GM23248 (cell line): ENCODE measurements at places on chromosomes 4 and X. TPM values are rescaled to one million over a fixed set of nuclear protein-coding genes. Genes with fewer than 3 reads are reported as not detected.

Gene VEGFC
- 41.6 and 56.3 TPM in 2 replicates for total RNA-seq

Gene TLL1
- not detected in 2 replicates for total RNA-seq

Gene GPRASP1
- total RNA-seq, result 0.38 and 0.54 TPM in 2 replicates

Gene ELF2
- total RNA-seq, result 33.5 and 34.5 TPM in 2 replicates

Gene MAGEB2
- not detected in 2 replicates for total RNA-seq

Gene FAM47E
- not detected in 2 replicates for total RNA-seq

- H3K4me1 ChIP-seq, result peaks cover 6% of the 10 kb centered on the region; the same call in 1 of the 2 replicates
- no peak overlapping the region for H3K27ac ChIP-seq
- no peaks in the 10 kb centered on the region for H3K27me3 ChIP-seq
- DNase-seq, result no peak
- no peak overlapping the region for H3K4me3 ChIP-seq
Observed at GRCh38 chr4:89719536-89720090, 117.3 kb downstream of the SNCA start.

DNA sequence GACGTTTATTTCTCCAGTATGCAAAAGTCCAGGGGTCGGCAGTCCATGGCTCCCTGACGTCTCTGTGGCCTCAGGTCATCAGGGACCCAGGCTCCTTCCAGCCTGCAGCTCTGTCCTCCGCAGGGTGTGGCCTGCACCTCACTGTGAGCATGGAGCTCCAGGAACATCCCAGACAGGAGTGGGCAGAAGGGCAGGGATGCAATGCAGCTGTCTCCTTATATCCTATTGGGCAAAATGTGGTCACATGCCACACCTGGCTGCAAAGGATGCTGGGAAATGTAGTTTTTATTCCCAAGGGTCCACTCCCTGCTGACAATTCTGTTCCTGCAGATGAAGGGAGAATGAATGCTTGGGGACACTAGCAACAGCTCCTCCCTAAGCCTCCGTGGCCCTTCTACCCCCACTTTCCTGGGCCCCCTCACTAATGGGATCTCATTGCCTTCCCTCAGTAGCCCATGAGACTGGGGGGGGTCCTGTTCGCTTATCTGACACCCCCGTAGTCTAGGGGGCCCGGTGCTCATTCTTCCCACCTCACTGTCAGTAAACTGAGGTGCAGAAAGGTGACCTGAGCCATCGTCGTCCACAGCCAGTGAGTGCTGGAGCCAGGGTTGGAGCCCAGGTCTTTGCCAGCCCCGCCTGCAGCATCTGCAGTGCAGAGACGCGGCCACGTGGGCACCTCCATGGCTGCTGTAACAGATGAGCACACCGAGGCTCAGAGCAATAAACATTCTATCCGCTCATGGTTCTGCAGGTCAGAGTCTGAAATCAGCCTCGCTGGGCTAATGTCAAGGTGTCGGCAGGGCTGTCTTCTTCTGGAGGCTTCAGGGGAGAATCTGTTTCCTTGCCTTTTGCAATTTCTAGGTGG is 5.9 kb upstream of the GRPEL1 start:
- no peak overlapping the region for H3K27ac ChIP-seq
- no peaks in the 10 kb centered on the region for H3K36me3 ChIP-seq
- no peak overlapping the region for H3K4me3 ChIP-seq
- no peaks in the 10 kb centered on the region for H3K4me1 ChIP-seq

DNA sequence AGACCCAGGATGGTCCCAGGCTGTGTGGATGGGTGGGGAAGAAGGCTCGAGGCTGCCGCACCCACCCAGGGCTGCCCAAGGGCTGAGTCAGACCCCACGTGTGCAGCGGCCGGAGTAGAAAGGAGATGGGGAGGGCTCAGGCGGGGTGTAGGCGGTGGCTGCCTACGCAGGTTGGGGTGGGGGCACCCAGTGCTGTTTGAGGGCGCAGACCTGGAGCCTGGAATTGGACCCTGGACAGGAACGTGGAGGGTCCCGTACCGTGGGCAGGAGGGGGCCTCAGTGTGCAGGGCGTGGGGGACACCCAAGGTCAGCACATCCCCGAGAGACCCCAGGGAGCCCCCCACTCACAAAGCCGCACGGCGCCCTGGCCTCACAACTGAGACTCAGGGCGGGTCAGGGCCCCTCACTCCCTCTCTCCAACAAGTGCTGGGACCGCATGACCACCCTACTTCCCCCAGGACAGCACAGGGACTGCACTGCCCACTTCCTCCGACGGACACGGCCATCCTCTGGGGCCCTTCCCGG is 79.9 kb downstream of the FAM53A start:
- no peak overlapping the region for H3K27ac ChIP-seq
- H3K4me3 ChIP-seq, result no peak overlapping the region
- no peaks in the 10 kb centered on the region for H3K4me1 ChIP-seq
- no peaks in the 10 kb centered on the region for H3K36me3 ChIP-seq
- no peaks in the 10 kb centered on the region for H3K27me3 ChIP-seq
- peak; percentile 59 for DNase-seq

GRCh38 chrX:52359614-52360232 is 9.1 kb upstream of the XAGE2 start:
- H3K4me3 ChIP-seq, result no peak overlapping the region
- no peaks in the 10 kb centered on the region for H3K4me1 ChIP-seq
- peak; percentile 54 for DNase-seq
- no peak overlapping the region for H3K27ac ChIP-seq
- H3K27me3 ChIP-seq, result no peaks in the 10 kb centered on the region

GRCh38 chrX:43679058-43679457 is 23.0 kb downstream of the MAOA start:
- no peak overlapping the region for H3K27ac ChIP-seq
- no peak overlapping the region for H3K4me3 ChIP-seq
- H3K36me3 ChIP-seq, result no peaks in the 10 kb centered on the region
- DNase-seq, result no peak
- no peaks in the 10 kb centered on the region for H3K27me3 ChIP-seq
- no peaks in the 10 kb centered on the region for H3K4me1 ChIP-seq

DNA sequence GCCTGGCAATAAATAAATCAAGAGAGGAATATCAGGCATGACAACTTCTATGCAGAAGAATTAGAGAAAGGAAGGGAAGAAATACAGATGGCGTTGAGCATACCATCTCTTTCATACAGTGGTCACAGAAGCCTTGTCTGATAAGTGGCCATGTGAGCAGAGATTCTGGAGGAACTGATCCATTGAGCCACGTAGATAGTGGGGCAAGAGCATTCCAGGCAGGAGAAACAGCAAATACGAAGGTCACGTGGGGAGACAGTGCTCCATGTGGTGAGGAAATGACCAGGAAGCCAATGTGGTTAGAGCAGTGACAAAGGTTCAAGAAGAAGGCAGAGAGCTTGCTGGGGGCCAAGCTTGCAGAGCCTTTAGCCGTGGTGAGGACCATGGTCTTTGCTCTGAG is 226.7 kb upstream of the NOCT start:
- no peak for DNase-seq
- no peaks in the 10 kb centered on the region for H3K4me1 ChIP-seq
- H3K27me3 ChIP-seq, result no peaks in the 10 kb centered on the region
- H3K4me3 ChIP-seq, result no peak overlapping the region
- no peak overlapping the region for H3K27ac ChIP-seq
- H3K36me3 ChIP-seq, result no peaks in the 10 kb centered on the region

GRCh38 chr4:78426972-78427371 is 124.6 kb upstream of the ANXA3 start:
- no peaks in the 10 kb centered on the region for H3K27me3 ChIP-seq
- H3K4me3 ChIP-seq, result no peak overlapping the region
- H3K4me1 ChIP-seq, result no peaks in the 10 kb centered on the region
- no peak overlapping the region for H3K27ac ChIP-seq
- no peak for DNase-seq

DNA sequence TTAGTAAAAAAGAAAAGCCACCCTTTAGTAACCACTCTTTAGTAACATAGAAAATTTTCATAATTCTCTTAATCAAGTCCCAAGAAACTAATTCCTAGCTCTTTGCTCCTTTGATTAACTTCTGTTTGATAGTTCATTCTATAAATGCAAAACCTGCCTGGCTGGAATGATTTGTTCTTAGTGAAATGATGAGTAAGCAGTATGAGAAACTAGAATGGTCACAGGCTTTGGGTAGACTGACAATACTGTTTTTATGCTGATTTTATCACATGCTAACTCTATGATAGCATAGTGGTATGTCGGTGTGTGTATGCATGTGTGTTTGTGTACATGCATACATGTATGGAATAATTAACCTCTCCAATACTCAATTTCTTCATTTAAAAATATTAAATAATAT is 81.2 kb downstream of the SYTL5 start:
- H3K36me3 ChIP-seq, result no peaks in the 10 kb centered on the region
- DNase-seq, result no peak
- H3K4me3 ChIP-seq, result no peak overlapping the region
- H3K27ac ChIP-seq, result no peak overlapping the region
- H3K27me3 ChIP-seq, result no peaks in the 10 kb centered on the region

- H3K36me3 ChIP-seq, result no peaks in the 10 kb centered on the region
- H3K4me1 ChIP-seq, result peaks cover 33% of the 10 kb centered on the region
- H3K4me3 ChIP-seq, result peak overlapping the region; percentile 81
- peak overlapping the region; percentile 32 for H3K27ac ChIP-seq
Observed at GRCh38 chr4:177308847-177309521, 690 bp upstream of the NEIL3 start.
